ENCODE measurements at places on chromosomes 16 and 17. TPM values are rescaled to one million over a fixed set of nuclear protein-coding genes. Genes with fewer than 3 reads are reported as not detected.

DNA sequence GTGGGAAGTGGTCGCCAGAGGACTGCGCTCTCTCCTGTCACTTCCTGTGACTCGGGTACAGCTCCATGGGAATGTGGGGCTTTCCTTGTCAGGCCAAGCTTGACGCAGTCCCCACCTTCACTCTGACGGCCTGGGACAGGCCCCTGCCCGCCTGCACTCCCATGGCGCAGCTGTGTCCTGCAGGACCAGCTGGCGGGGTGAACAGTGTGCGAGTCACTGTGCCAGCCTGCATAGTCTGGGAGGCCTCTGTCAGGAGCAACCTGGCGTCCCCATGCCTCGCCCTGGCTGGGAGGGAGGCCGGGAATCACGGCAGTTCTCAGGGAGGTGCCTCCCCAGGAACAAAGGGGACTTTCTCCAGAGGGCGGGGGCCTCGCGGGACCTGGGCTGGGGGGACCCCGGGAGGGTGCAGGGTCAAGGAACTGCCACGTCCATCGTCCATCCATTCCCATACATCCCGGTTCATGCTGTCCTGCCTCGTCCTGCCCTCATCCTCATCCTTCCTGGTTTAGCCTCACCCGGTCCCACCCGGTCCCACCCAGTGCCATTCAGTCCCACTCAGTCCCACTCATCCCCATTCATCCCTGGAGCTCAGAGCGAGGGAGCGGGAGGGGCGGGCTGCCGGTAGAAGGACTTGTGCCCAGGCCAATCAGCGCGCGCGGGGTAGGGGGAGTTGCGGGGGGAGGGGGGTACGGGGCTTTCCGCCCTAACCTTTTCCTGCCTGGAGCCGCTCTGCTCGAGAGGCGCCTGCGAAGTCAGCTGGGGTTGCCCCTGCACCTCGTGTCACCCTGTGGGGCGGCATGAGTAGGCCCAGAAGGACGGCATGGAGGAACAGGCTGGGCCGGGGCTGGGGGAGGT lies 13.4 kb downstream of the FLYWCH1 start:
- H3K4me3 ChIP-seq, result no peak overlapping the region
- H3K27ac ChIP-seq, result no peak overlapping the region
- DNase-seq, result no peak
- H3K27me3 ChIP-seq, result no peaks in the 10 kb centered on the region
- H3K36me3 ChIP-seq, result no peaks in the 10 kb centered on the region
- H3K4me1 ChIP-seq, result no peaks in the 10 kb centered on the region

DNA sequence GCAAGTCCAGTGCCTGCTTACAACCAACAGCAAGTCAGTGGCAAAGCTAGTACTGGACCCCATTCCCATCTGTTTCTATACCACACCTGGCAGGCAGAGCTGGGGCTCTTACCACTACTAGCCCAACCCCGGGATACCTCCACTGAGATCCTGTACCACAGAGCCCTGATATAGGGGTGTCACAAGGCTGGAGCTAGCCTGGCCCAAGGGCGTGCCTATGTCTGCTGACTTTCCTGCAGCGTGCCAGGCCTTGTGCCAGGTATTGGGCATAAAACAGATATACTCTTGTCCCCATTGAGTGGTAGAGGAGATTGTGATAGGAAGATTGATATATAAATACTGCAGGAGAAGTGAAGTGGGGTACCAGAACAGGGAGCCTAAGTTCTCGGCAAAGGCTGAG lies 44.4 kb downstream of the PLD6 start:
- H3K27me3 ChIP-seq, result no peaks in the 10 kb centered on the region
- H3K4me3 ChIP-seq, result no peak overlapping the region
- no peaks in the 10 kb centered on the region for H3K4me1 ChIP-seq

DNA sequence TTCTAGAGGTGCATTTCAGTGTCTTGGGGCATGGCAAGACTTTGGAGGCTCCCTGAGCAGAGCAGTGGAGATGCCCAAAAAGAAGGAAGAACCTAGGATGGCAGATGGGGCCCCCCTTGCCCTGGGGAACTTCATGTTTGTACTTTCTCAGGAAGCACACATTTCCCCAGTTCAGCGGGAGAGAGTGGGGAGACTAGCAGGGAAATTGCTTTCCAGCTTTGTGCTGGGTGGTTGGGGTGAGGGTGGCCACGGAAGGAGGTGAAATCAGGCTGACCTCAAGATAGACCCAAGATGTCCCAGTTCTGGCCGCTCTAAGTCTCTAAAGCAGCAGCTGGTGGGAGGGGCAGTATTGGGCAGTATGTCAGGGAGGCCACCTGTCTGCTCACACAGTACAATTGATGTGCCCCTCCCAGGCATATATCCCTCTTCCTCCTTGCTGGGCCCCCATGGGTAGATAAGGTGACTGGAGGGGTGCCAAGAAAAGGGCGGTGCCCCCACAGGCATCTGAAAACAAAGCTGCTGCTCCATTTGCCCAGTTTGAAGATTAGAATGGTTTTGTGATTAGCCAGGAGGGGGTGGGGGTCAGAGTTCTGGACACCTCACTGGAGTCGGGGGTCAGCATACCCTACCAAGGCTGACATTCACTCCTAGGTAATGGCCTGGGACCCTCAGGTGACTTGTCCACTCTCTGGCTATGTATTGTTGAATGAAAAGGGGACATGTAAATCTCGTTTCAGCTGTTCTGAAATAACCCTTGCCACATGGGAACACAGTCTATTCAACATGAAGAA lies 17.1 kb upstream of the NAGLU start:
- no peak overlapping the region for H3K4me3 ChIP-seq
- peak overlapping the region; percentile 92 for H3K27ac ChIP-seq
- H3K27me3 ChIP-seq, result no peaks in the 10 kb centered on the region
- peak; percentile 60 for DNase-seq

SDK2 gene
- 4.7 TPM for total RNA-seq

DNA sequence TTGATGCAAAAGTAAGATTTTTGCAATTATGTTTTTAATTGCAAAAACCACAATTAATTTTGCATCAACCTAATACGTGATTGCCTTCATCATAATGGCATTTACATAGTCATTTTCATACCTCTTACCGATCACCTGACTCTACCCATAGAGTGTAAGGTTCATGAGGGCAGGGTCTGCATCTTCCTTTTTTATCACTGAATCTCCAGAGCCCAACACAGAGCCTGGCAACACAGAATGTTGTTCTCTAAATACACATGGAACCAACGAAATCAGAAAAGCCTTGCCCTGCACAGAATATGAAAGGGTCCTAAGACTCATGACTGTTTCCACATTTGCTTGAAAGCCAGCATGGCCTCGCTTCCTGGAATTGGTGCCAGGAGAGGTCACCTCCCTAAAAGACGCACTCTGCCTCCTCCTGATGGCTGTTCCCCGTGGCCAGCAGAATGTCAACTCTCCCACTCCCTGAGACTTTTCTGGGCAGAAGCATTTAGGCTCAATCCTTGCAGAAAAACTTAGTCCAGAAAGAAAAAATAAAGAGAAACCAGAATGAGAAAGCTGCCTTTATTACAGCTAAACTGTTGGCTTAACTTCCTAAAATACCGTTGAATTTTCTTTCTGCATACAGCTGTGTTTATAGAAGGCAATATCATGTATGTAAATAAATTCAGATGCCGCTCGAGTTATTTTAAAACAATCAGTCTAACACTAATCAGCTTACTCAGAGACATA lies 327.8 kb upstream of the MAF start:
- H3K27ac ChIP-seq, result no peak overlapping the region
- H3K4me3 ChIP-seq, result no peak overlapping the region
- H3K27me3 ChIP-seq, result no peaks in the 10 kb centered on the region
- peaks cover 3% of the 10 kb centered on the region for H3K4me1 ChIP-seq
- DNase-seq, result no peak

DNA sequence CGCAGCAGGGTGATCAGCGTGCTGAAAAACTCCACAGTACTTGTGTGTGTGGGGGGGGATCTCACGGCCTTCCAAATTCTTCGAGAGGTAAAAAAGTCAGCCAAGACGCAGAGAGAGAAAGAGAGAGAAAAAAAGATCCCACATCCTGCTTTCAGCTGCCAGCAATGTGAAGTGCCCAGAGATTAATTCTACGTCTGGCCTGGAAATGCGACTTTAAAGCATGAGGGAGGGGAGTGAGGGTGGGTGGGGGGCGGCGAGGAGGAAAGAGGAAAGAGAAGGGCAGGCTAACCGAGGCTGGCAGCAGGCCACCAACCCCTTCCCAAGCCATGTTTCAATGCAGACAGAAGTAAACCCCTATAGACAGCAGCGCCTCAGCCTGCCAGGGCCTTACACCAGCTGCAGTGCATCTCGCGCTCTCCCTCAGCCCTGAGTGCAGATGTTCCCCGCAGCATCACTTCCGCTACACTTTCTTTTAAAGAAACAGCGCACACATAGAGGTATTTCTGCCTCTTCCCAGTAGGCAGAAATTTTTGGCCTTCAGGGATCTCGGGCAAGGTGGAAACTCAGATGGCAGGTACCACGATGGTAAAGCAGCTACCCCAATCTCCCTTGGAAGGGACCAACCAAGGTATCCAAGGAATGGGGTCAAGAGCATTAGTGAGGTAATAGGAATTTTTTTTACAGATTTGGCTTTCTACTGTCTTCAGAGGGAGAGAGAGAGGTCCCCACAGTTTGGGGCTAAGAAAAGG lies 87.8 kb downstream of the SMG6 start:
- H3K36me3 ChIP-seq, result no peaks in the 10 kb centered on the region
- peak; percentile 84 for DNase-seq
- peak overlapping the region; percentile 47 for H3K4me3 ChIP-seq
- peak overlapping the region; percentile 99 for H3K27ac ChIP-seq
- H3K4me1 ChIP-seq, result peaks cover 3% of the 10 kb centered on the region
- H3K27me3 ChIP-seq, result no peaks in the 10 kb centered on the region

CCL5 gene
- total RNA-seq, result 6.7 TPM

TM4SF5 gene
- total RNA-seq, result not detected

ELMO3 gene
- total RNA-seq, result 0.97 TPM

DNA sequence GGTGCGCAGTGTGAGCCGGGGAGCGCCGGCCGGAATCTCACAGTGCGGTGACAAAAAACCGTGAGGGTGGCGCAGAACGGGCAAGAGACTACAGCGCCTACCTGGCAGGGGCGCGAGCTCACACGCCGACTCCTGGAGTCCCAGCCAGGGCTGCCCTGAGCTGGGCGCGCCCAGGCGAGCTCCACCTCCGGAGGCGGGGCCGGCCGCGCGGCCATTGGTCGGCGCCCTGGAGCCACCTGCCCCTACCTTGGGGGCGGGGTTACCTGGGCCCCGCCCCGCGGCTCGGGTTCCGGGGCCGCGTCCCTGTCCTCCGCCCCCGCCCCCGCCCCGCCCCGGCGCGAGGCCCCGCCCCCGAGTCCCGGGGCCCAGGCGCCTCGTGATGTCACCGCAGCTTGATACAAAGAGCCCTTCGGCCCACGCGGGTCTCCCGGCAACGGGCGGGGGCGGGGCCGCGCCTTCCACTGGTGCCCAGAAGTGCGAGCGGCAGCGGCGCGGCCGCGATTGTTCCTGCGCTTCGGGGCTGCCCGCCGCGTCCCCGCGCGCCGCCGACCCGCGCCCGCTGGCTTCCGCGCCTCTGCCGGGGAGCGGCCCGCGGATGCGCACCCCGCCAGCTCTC lies 96.3 kb downstream of the RAB11FIP4 start:
- H3K4me3 ChIP-seq, result peak overlapping the region; percentile 29
- DNase-seq, result peak; percentile 90
- no peaks in the 10 kb centered on the region for H3K36me3 ChIP-seq
- H3K27me3 ChIP-seq, result no peaks in the 10 kb centered on the region

DNA sequence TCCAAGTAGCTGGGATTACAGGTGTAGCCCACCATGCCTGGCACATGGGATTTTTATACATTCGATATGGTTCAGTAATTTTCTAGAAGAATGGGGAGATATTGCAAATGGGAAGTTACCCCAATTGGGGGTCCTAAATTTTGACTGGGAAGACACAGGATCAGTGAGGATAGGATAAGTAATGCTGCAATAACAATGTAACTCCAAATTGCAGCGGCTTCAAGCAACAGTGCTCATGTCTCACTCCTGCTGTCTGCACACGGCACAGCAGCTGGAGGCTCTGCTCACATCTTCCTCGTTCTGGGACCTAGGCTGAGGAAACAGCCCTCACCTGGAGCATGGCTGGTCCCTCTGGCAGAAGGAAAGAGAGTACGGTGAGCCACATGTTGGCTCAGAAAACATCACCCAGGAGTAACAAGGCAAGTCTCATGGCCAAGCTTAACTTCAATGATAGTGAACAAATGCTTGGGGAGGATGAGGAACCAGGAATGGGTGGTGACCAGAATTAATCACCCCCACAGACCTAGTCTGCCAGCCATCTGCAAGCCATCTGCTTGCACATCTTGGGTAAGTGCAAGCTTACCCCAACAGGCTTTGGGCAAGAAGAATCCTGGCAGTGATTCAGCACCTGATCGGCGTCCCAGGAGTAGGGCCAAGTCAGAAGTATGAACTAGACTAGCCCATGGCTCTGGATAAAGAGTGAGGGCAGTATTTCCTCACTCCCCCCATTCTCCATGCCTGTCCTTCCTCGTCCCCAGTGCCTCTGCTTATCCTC lies 229.2 kb downstream of the COPRS start:
- H3K27ac ChIP-seq, result no peak overlapping the region
- no peaks in the 10 kb centered on the region for H3K4me1 ChIP-seq
- no peaks in the 10 kb centered on the region for H3K27me3 ChIP-seq
- H3K4me3 ChIP-seq, result no peak overlapping the region
- DNase-seq, result no peak

KRT33B gene
- total RNA-seq, result not detected

SDR42E2 gene
- total RNA-seq, result not detected

NFE2L1 gene
- 250 TPM for total RNA-seq

GRCh38 chr17:50035421-50035879 lies 20.5 kb upstream of the ITGA3 start:
- H3K27me3 ChIP-seq, result no peaks in the 10 kb centered on the region
- peak; percentile 26 for DNase-seq
- H3K36me3 ChIP-seq, result no peaks in the 10 kb centered on the region
- H3K27ac ChIP-seq, result no peak overlapping the region
- no peaks in the 10 kb centered on the region for H3K4me1 ChIP-seq
- H3K4me3 ChIP-seq, result no peak overlapping the region

- H3K27me3 ChIP-seq, result no peaks in the 10 kb centered on the region
- H3K27ac ChIP-seq, result peak overlapping the region; percentile 24
- H3K4me1 ChIP-seq, result no peaks in the 10 kb centered on the region
- H3K4me3 ChIP-seq, result no peak overlapping the region
- no peaks in the 10 kb centered on the region for H3K36me3 ChIP-seq
Observed at GRCh38 chr17:50175035-50175807, 9.4 kb downstream of the SGCA start.

GRCh38 chr17:29622337-29623282 lies at the start of gene CORO6:
Gene CORO6 (minus strand): TSS chr17:29622912. CDS start chr17:29621421, 1,491 bp downstream.
- H3K36me3 ChIP-seq, result no peaks in the 10 kb centered on the region
- no peaks in the 10 kb centered on the region for H3K27me3 ChIP-seq
- no peak for DNase-seq

VEZF1 gene
- 57.3 TPM for total RNA-seq

- no peaks in the 10 kb centered on the region for H3K27me3 ChIP-seq
- H3K36me3 ChIP-seq, result no peaks in the 10 kb centered on the region
- H3K4me3 ChIP-seq, result no peak overlapping the region
- DNase-seq, result no peak
Observed at GRCh38 chr16:10265770-10266615, 83.8 kb upstream of the GRIN2A start.

All from aorta (tissue), 5 donors.